GM04503 (cell line): ENCODE measurements at places on chromosomes 6 and 20.
A peak's percentile ranks its signal among the peaks of the same experiment; 100 is the strongest.

GRCh38 chr20:16132036-16132798 lies 441.0 kb downstream of the KIF16B start:
- DNase-seq = no peak

- DNase-seq = no peak
These were observed 125.0 kb upstream of the ID4 start for GRCh38 chr6:19712012-19712688.

GRCh38 chr6:71371559-71371958 lies 82.9 kb downstream of the OGFRL1 start:
- DNase-seq = no peak

DNA sequence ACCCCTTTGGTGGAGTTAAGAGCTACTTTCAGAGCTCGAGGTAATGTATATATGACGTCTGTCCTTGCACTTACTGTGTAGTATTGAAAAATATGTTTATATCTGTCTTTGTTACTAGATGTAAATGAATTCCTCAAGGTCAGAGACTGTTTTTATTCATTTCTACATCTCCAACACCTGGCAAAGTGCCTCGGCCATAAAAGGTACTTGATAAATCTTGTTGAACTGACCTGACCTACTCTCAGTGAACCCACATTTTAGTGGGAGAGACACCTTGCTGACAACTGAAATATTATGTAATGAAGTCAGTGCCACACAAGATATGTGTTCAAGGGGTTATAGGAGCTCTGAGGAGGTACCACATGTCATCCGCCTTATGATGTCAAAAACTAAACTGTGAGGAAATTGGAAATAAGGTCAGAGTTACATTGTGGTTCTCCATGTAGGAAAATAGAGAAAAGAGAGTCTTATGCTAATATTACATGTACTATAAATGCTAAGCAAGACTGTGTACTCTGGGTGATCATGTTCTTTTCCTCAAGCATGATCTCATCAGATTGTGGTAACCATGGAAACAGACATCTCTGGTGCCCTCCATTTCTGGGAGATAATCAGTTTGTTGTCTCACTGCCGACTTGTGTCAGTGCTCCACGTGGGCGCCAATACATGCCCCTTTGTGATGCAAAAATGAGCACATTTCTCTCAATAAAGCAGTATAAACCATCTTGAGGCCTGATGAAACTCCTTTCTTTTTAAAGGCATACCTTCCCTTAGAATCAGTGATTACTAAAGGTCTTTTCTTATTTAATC lies 5.7 kb upstream of the TMEM30A start:
- DNase-seq = no peak

GRCh38 chr6:75235271-75235670 lies 8.3 kb downstream of the COX7A2 start:
- no peak for DNase-seq

DNA sequence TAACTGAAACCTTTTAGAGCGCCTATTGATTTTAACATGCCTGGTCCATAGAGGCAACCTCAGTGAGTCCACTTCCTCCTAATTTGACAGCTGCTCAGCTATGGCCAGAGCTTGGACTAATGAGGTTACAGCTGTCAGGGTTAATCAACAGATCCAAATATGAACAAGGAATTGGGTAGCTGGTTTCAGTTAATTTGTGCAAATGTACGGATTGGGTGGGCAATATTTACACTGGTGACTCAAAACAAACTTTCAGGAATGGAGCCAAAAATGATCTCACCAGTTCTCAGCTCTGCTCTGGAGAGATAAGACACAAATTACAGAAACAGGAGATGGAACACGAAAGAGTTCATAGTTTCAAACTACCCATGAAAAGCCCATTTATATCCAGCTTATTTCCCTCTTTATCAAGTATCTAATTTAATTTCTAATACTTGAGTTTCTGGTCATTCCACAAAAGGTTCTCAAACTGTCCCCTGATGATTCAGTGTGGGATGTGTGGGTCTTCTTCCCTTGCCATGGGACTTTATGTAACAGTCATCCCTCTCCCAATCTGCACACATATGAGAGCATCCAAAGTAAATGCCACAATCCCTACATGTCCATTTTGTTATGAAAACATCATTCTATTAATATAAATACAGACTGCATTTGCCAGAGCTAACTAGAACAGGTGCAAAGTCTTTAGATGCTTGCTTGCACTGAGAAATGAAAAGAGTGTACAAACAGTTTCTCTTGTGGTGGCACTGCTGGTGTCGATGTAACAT lies 149.9 kb downstream of the RPS12 start:
- DNase-seq = no peak

GRCh38 chr20:46991880-46992639 lies 97.4 kb downstream of the EYA2 start:
- no peak for DNase-seq

GRCh38 chr6:15153191-15153590 lies 92.7 kb upstream of the JARID2 start:
- DNase-seq = no peak

DNA sequence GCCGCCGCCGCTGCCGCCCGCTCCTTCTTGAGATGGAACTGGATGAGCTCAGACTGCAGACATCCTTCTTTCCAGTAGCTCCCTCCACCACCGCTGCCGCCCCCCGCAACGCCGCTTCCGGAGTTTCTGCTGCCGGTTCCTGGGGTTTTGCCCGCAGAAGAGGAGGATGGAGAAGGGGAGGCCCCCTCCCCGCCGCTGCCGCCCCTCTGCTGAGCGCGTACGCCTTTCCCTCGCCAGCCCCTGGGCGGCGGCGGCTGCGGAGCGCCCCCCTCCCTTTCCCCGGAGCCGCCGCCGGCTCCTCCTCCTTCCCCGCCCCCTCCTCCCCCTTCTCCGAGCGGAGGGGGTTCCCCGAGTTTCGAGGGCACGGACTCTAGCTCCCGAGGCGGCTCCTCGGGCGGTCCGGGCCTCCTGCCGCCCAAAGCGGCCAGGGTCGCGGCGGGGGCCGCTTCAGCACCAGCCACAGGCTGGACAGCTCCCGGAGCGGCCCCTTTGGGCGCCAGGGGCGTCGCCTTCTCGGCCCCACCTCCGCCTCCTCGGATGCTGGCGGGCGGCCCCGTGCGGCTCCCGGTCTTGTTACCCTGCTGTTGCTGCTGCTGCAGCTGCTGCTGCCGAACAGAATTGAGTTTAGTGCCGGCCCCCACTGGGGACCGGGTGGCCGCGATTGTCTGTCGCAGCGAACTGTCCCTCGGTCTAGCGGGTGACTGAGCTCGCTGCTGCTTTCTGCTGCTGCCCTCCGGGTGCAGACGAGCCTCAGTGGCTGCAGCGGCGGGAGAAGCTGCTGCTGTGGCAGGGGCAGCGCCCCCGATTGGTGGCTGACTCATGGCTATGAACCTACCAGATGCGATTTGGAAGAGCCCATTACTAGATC lies 3.1 kb downstream of the MTCL3 start:
- no peak for DNase-seq

DNA sequence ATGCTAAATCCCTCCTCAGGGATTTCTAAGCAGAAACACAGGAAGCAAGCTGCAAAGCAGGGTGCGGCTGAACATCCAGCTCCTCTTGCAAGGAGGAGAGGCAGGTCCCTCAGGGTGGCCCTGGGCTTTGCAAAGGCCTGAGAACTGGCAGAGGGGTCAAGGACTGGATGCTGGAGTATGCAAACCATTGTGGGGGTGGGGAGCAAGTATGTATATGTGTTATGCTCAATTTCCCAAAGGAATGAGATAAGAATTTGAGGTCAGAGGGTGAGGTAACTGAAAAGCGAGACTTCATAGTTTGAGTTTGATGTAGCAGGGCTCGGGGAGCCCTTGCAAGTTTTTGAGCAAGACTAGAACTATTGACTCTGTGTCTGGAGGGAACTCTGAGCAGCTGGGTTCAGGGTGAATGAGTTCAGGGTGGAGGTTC lies 11.2 kb downstream of the SLC22A2 start:
- DNase-seq = no peak

- DNase-seq = no peak
These were observed 10.3 kb upstream of the MYB start for GRCh38 chr6:135170849-135171248.

GRCh38 chr20:62886709-62887058 lies 25.1 kb upstream of the TCFL5 start:
- no peak for DNase-seq

DNA sequence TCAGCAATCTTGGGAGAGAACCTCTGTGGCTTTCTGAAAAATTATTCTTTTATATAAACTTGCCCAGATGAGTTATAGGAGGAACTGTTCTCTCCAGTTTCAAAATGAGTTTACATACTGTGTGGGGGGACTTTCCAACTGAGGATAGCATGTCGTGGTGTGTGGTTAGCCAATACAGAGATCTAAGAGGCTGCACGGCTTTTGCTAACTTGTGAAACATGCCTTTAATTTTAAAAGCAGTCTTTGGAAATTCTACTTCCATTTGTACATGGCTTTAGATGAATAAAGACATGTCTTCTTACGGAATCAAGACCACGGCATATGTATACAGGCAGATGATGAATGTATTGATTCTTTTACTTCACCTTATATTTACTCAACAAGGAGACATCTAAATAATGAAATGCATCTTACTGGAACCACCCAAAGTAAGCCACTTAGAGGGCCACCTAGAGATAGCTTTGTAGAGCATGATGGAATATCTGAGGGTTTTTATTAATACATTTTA lies 39.8 kb downstream of the HIVEP1 start:
- DNase-seq = no peak

DNA sequence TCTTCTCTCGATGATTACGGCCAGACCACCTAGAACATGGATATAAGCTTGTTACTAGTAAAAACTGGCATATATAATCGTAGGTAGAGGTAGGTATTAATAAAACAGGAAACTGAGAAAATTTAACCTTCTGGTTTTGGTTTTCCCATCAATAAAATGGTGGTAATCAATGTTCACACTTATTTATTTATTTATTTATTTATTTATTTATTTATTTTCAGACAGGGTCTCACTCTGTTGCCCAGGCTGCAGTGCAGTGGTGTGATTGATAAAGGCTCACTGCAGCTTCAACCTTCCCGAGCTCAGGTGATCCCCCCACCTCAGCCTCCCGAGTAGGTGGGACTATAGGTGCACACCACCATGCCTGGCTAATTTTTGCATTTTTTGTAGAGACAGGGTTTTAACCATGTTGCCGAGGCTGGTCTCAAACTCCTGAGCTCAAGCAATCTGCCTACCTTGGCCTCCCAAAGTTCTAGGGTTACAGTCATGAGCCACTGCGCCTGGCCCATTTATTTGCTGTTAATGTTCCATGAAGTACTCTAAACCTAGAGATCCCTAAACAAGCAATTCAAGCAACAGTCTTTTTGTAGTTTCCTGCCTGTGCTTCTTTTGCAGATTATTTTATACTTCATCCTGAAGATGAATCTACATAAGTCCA lies 11.5 kb downstream of the TOMM6 start:
- DNase-seq = no peak

GRCh38 chr6:164005004-164005711 lies 590.6 kb downstream of the QKI start:
- no peak for DNase-seq

GRCh38 chr6:159679091-159680077 lies 13.7 kb downstream of the SOD2 start:
- no peak for DNase-seq

- peak; percentile 39 for DNase-seq
These were observed 28.8 kb upstream of the CCND3 start for GRCh38 chr6:41970436-41970846.

DNA sequence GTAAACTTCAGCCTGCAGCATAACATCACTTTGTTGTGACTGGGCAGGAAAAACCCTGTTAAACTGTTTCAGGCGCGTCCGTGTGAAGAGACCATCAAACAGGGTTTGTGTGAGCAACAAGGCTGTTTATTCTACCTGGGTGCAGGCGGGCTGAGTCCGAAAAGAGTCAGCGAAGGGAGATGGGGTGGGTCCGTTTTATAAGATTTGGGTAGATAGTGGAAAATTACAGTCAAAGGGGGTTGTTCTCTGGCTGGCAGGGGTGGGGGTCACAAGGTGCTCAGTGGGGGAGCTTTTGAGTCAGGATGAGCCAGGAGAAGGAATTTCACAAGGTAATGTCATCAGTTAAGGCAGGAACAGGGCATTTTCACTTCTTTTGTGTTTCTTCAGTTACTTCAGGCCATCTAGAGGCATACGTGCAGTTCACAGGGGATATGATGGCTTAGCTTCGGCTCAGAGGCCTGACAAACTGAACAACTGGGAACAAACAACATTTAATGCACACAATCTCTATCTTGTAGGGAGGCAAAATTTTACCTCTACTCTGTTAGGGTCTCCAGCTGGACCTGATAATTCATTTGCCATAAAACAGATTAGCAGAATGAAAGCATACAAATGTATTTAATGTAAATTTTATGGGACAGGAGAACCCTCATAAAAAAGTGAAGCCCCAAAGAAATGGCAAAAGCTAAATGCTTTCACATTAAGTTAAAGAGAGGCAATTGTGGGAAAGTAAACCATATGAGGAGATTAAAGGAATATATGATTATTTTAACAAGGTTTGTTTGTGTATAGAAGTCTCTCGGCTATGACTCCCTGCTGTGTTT lies 58.3 kb upstream of the HFE start:
- no peak for DNase-seq

DNA sequence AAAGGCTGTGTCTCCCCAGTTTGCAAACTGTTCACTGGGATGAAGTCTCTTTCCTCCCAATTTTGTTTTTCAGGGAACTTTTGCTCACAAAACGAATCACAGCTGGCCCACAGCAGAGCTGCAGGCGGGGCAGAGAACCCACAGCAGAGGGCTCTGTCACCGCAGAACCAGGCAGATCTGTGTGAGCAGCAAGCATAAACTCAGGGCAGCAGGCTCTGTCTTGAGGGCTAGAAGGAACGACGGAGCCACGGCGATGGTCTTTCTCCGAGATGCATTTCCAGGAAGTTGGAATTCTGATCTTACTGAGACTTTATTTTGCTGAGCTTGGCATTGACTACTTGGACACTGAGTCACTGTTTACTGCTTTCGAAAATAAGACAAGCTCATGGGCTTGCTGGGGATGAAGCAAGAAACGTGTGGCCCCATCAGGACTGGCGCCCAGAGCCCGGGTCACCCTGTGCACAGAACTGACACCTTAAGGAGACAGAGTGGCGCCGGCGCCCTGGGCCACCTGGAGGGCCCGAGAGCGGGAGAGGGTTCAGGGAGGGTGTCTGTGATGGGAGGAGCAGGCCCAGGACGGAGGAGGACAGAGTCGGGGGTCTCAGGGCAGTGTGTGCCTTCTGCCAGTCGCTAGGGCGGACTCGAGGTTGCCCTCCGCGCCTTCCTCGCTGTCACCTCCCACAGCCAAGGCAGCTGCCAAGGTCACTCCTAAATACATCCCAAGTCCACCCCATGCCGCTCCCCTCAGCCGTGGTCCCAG lies 106.3 kb upstream of the NXT1 start:
- DNase-seq = no peak

DNA sequence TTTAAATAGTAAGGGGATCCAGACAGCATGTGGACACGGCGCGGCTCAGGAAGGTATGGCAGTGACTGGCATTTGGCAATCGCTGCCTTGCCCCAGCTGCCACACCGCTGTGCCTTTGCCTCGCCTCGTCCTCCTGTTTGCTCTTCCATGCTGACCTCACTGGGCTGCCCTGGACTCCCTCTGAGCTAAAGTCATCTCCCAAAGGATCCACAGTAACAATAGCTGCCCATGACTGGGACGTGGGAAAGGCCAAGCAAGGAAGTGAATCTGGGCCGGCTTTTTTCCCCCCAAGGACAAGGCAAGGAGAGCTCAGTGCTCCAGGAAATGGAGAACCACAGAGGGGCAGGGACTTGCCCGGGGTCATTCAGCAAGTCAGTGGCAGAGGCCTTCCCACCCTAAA lies 48.1 kb downstream of the JPH2 start:
- no peak for DNase-seq
